ENCODE measurements at places on chromosomes 7 and 10.

GRCh38 chr7:24609059-24609458 is 35.8 kb downstream of the PALS2 start:
- no peak for DNase-seq

- DNase-seq: no peak
These were observed 21.1 kb upstream of the HBP1 start for GRCh38 chr7:107147464-107148393.

DNA sequence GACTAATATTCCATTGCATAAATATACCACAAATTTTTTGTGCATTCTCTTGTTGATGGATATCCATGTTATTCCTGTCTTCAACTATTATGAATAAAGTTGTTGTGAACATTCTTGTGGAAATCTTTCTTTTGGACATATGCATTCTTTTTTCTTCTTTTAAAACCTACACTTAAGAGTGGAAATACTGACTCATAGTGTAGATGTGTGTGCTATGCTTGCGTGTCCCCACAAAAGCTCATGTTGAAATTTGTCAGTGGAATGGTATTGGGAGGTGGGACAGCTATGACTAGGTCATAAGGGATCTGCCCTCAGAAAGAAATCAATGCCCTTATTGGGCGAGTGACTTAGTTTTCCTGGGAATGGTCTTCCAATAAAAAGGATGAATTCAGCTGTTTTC is 203.6 kb upstream of the PRSS58 start:
- DNase-seq: no peak

DNA sequence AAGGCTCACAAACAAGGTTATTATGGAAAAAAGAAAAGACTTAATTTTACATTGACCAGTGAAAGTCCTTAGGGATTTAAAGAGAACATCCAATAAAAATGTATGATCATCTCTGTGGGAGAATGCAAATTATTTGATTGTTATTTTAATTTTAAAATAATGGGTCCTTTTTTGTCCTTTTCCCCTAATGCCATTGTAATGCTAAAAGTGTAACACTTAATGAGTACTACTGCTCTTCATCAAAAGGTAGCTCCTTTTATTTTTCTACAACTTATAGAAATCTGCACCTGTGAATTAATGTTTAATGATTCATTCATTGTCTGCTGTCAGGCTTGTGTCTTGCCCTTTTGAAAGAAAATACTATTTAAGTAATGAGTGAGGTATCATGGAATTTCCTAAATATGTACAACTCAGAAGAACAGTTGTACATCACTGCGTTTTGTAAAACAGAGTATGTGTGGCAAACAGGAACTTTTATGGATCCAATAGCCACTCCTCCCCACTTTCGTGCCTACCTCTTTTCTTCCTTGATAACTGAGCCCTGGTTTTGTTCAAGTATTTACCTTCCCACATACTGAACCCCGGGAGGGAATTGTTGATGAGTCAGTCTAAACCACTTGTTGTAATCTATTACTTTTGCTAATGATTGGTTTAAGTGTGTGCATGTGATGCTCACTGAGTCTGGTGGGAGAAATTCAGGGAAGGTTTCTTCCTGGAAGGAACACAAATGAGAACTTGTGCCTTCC is 19.9 kb upstream of the TRUB1 start:
- DNase-seq: no peak

DNA sequence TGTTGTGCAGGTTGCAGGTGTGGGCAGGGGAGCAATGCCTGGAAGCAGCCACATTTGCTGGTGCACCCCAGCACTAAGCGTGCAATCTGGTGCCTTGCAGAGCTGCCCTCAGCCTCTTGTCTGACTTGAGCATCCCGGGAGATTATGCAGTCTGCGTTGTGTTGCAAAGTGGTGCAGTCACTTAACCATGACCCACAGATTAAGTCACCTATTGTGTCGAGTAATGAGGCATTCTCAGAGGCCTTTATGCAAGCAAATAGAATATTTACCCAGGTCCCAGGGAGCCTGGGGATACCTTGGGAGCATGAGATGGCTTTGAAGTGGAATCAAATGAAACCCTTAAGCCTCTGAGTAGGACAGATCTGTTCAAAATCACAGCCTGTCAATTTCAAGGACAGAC is 529.0 kb downstream of the TYW1 start:
- no peak for DNase-seq

All from T-helper 2 cell (primary cell).